H9 (cell line): ENCODE measurements at places on chromosomes 16 and 17.
A peak's percentile ranks its signal among the peaks of the same experiment; 100 is the strongest.

DNA sequence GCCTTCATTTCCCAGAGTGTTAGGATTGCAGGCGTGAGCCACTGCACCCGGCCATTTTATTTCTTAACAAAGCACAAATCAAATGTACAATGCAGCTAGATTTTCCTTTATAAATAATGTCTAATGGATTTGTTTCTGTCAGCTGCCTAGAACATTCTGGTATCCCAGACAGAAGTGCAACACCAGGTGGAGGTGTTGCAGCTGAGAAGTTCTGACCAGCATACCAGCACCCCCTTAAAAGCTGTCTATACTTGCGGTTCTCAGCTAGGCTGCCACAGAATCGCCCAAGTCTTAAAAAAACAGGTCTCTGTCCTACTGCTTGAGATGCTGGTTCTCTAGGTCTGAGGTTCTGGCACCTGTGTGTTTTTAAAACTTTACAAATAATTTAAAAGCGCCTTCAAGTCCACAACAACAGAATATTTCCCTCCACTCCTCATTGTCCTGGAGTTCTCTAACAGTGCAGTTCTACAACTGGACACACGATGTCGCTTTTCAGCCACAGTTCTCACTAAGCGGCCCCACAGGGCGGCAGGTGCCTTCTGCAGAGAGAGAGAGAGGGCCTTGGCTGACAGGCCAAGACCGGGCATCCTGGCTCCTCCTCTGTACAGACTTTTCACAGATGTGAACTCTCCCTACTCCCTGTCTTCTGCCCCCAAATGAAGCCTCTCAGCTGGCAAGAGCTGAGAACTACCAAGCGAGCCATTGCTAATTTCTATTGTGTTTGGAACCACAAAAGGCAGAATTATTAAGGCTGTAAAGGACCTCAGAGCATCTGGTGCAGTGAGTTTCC, 32.6 kb upstream of the MEOX1 start:
- peak; percentile 92 for DNase-seq

GRCh38 chr16:55056585-55057401, 126.1 kb downstream of the IRX5 start:
- DNase-seq: peak; percentile 71

- DNase-seq: no peak
Observed at GRCh38 chr16:1449201-1449788, 4.9 kb upstream of the CCDC154 start.

GRCh38 chr17:39653316-39653661, 11.9 kb upstream of the TCAP start:
- no peak for DNase-seq

GRCh38 chr16:15509593-15510535, 75.5 kb downstream of the BMERB1 start:
- DNase-seq: no peak

DNA sequence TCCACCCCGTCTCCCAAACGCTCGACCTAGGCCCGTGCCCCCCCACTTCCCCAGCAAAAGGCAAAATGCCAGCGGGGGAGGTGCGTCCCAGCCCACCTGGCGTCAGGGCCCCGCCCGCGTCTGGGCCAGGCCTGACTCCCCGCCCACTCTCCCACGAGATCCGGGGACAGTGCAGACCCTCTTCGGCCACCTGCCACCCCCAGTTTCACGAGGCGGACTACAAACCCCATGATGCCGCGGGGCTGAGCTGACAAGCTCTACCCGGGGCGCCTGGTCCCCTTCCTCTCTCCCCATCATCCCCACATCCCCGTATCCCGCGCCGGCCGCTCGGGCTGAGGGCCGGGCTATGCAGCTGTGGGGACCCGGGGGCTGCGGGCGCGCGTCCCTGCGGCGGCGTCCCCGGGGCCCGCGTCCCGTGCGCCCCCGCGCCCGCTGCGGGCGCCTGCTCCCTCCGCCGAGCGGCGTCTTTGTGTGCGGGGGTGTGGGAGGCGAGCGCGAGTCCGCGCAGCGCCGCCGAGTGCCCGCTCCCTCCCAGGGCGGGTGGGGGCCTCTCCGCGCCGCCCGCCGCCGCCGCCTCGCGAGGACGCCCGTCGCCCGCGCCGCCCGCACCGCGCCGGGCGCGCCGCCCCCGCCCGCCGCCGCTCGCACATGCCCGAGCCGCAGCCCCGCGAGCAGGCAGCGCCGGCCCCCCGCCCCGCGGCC, at the start of gene ANKRD13B:
ANKRD13B (plus strand) TSS at position 283 of the 702 bp plus-strand sequence. CDS start 490 bp downstream, outside the sequence.
- DNase-seq: no peak

GRCh38 chr16:23509782-23510163, 521 bp downstream of the GGA2 start:
- DNase-seq: no peak

DNA sequence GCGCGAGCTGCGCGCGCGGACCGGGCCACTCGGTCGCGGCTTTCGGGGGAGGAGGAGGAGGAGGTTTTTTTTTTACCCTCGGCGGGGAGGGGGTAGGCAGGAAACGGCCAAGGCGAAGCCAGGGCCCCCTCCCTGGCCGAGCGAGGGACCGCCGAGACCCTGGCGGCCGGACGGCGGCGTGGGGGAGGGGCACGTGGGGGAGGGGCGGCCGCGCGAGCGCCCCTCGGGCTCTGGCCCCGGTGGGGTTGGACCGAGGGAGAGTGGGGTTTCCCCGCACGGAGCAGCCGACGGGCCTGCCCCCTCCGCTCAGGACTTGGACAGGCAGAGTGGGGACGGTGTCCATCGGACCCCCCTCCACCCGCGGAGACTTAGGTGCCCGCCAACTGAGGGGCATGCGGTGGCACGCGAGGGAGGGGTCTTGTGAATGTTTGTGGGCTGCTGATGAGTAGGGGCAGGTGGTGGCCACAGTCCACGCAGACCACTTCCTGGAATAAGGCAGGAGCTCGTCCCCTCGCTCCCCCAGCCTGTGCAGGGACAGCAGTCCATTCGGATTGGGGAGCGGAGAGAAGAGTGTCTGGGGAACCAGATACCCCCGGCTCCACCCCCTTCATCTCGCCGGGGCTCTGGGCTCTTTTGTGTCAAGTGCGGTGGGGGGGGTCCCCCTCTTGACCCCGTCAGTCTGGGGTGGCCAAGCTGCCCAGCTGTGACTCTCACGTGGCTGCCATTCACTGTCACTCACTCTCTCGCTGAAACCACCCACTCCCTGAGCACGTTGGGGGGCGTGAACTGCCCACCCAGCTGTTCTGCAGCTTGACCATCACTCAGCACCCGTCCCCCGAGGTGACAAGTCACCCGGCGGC, 3.0 kb upstream of the CHD3 start:
- peak; percentile 58 for DNase-seq

DNA sequence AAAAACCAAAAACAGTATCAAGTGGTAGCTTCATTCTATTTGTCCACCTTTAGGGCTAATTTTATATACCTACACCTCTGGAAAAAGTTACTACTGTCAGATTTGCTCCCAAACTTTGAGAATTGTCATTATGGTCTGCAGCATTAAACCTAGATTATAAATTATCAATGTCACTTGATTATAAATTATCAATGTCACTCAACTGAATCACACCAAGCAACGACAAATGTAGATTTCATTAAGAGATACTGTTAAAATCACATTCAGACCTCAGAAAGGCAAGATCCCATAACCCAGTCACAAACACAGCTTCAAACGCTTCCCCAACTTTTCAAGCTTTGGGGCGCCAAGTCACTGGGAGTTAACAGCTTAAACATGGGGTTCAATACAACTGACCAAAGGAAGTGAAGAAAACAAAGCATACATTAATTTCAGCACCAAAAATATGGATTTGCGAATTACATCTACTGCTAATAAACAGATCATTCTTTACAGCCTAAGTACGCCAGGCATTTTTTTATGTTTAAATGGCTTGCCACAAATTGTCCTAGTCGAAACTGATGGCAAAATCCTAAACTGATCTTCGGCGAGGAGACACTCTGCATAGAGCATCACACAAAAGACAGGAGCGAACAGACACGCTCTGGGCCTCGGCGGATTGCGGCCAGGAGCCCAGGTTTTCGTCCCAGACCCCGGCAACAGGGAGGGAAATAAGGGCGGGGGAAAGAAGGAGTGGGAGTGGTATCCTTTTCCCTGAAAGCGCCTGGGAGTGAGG, 981 bp downstream of the GLG1 start:
- DNase-seq: no peak

GRCh38 chr16:23597003-23597756, 1.1 kb upstream of the NDUFAB1 start:
- DNase-seq: peak; percentile 79

GRCh38 chr17:50331085-50331791, 14.7 kb upstream of the XYLT2 start:
- no peak for DNase-seq

DNA sequence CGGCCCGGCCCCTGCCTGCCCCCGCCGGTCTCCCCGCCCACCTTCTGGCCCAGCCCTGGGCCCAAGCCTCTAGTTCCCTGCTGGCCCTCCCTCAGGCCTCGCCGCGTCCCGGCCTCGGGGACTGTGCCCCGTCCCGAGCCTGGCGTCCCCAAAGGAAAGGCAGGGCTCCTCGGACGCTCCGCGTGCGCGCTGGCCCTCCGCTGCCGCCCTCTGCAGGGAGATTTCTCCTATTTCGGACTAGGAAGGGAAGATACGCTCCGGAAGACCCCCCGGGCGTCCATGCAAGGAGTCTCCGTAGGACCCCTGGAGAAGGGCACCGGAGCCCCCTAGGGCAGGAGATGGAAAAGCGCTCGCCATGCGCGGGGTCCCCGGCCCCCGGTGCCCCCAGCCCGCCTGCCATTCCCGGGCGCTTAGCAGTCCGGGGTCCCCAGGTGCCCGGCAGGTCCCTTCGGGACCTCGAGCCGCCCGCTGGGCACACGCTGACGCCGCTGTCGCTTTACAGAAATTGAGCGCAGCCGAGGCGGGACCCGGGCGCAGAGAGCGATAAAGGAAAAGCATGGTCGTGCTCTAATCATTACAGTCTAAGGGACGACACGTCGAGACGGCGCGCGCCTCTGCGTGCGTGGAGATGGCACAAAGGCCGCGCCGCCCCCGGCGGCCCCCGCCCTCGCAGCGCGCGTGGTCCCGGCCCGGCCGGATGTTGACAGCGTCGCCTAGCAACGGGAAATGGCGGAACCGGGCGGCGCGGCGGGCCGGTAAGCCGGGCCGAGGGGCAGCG, at the start of gene CCDC40:
CCDC40 (plus strand) TSS at position 706 of the 778 bp plus-strand sequence; CDS start at position 727, 21 bp downstream.
- peak; percentile 90 for DNase-seq

GRCh38 chr16:2532494-2533141, 1.4 kb upstream of the CEMP1 start:
- DNase-seq: peak; percentile 88

DNA sequence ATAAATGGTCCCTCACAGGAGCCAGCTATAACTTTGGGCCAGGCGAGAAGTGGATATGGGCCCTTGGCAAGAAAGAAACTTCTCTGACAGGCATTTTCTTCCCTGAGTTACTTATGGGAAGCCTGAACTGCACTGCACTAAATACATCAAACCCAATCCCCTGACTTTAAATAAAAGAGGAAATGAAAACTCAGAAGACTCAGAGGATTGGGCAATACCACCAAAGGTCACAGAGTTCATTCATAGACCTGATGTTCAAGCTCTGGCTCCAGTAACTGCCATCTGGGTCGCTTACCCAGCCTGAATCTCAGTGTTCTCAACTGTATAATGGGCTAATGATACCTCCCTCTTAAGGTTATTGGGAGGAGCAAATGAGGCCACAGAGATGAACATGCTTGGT, 815 bp downstream of the KRT35 start:
- no peak for DNase-seq

- DNase-seq: no peak
Observed at GRCh38 chr16:80233097-80233835, 307.5 kb upstream of the DYNLRB2 start.

DNA sequence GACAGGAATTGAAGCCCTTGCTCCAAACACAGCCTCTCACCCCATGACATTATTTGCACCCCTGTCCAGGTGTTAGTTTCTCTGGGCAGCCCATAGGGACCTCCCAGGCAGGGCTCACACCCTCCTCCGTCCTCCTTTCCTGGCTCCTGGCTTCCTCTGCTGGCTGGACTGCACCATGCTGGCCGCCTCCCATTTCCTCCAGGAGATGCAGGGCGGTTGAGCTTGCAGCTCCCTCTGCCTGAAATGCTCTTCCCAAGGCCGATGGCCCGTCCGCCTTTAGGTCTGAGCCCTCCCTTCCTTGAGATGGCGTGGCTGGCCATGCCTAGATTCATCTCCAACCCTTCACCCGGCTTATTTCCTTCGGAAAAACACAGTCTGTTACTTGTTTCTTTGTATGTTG, 334.8 kb downstream of the SNX29 start:
- peak; percentile 77 for DNase-seq

GRCh38 chr16:67936880-67937605, 393 bp upstream of the PSMB10 start:
- no peak for DNase-seq

DNA sequence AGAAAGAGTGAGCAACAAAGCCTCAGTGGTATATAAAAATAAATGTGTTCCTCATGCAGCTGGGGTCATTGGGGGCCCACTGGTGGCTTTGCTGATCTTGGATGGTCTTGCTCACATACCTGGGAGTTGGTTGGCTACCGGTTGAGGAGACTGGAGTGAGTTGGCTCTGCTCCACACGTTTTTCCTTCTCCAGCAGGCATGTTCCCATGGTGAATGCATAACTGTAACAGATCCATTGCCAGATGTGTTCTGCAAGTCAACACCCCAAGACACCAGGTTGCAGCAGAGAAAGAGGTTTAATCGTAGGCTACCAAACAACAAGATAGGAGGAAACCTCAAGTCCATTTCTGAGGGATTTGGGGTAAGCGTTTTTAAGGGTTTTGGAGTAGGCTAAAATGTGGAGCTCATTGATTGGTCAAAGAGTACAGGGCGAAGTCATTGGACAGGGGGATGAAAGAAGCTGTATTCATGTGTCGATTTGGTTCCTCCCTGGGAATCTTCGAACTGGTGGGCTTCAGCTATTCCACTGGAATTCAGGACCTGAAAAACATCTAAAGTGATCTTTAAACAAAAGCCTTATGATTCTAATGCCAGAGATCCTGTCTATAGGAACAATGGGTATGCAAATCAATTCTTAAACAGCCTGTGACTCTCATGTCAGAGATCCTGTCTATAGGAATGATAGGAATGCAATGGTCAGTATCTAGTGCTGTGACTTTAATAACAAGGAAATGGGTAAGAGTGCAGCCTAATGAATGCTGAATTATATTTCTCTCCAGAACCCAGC, 467.5 kb upstream of the C16orf82 start:
- no peak for DNase-seq

GRCh38 chr17:39281806-39282205, 56.1 kb upstream of the STAC2 start:
- DNase-seq: no peak

DNA sequence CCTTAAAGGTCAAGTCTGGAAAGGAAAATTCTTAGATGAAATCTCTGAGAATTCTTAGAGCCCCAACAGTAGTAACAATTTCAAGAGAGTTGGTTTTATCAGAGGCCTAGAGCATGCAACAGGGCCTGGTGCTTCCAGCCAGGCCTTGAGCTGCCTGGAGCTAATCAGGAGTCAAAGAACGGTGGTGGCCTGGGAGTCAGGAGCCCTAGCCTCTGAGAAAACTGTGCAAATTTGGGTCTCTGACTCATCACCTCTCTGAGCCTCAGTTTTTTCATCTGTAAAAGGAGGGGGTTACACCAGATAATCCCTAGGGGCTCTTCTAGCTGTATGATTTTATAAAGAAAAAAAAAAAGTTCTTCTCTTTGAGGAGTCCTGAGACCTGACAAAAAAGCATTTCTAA, 227.3 kb upstream of the RPL38 start:
- no peak for DNase-seq
